ENCODE measurements at places on chromosomes 7 and 10. TPM values are rescaled to one million over a fixed set of nuclear protein-coding genes. Genes with fewer than 3 reads are reported as not detected.

- no peak for DNase-seq
These were observed 584.4 kb downstream of the TCERG1L start for GRCh38 chr10:130726996-130727725.

DNA sequence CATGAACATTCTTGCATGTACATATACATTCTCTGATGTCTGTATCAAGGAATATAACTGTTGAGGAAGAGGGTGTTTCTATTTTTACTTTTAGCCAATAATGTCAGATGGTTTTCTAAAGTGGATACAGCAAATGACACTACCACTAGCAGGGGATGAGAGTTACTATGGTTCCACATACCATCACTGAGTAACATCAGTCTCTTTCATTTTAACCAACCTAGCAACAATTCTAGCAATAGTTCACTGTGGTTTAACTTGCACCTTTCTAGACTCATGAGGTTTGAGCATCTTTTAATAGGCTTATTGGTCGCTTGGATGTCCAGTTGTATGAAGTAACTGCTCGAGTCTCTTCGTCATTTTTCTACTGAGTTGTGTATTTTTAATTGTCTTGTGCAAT lies 68.5 kb upstream of the ZNF746 start:
- no peak for DNase-seq

Gene DKK1
- 123 TPM for total RNA-seq

DNA sequence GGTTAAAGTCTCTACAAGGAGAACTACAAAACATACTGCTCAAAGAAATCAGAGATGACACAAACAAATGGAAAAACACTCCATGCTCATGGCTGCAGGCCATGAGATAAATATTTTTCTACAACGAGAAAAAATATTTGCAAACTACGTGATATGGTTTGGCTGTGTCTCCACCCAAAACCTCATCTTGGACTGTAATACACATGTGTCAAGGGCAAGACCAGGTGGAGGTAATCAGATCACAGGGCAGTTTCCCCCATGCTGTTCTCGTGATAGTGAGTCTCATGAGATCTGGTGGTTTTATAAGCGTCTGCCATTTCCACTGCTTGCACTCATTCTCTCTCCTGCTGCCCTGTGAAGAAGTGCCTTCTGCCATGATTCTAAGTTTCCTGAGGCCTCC lies 57.8 kb downstream of the COA1 start:
- DNase-seq: no peak

DNA sequence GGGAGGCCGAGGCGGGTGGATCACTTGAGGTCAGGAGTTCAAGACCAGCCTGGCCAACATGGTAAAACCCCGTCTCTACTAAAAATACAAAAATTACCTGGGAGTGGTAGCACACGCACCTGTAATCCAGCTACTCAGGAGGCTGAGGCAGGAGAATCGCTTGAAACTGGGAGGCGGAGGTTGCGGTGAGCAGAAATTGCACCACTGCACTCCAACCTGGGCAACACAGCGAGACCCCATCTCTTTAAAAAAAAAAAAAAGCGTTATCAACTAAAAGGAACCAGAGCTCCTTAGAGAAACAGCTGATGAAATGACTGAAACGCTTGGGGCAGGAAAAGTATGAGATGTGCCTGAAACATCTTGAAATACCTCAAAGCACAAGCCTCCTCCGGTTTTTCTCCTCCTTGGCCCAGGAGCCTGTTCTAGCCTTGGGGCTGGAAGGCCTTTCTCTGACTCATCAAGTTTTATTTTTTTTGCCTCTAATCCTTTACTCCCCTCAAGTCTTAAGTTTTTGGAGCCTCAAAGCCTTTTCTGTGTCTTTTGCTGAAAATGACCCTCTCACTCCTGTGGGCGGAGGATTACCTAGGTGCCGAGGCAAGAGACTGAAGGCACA lies 2.6 kb upstream of the METTL27 start:
- DNase-seq: peak; percentile 83

Gene MARVELD1
- total RNA-seq: 34.9 TPM

Gene CAV2
- total RNA-seq: 51.2 TPM

DNA sequence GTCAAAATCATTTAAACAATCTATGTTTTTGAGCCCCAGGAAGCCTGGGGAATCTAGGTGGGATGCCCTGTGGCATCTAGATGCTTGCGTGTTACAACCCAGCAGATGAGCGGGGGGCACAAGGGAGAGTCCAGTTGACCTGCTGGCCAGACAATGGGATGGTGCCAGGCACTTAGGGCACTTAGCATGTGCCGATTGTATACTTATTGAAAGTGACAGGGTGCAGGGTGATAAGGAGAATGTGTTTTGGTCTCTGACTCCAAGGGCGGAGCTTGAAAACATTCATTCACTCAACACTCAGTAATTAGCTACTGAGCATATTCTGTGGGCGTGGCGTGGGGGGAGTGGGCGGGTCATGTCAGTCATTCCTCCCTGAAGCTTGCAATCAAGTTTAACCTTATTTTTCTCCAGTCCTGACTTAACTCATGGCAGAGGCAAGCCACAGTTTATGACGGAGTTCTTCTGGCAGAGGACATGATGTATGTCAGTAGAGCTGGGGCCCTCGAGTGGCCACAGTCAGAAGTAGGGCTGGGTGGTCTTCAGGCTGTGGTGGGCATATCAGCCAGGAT lies 115.1 kb downstream of the PRKCQ start:
- DNase-seq: no peak
